ENCODE measurements at places on chromosomes 11 and 22.

- DNase-seq, result no peak
Observed at GRCh38 chr11:35414776-35415175, 4.6 kb downstream of the SLC1A2 start.

GRCh38 chr11:67355023-67355793, 1.9 kb upstream of the POLD4 start:
- DNase-seq, result no peak

- DNase-seq, result no peak
Observed at GRCh38 chr11:8863838-8864237, 47.2 kb upstream of the AKIP1 start.

DNA sequence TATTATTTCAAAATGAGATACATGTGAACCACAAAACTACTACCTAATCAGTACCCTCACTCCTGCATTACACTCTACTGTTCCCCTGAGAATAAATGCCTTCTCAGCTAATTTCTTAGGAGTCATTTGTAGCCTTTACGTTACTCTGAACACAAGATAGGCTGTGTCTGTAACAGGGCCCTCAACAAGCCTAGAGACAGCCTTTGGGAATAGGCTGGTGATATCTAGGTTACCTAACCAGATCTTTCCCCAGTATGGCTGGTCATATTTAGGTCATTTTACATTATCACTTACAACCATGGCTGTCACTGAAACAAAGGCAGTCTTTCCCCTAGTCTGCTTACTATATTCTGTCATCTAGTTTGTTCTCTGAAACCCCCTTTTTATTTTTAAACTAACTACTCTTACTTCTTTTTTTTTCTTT, 14.2 kb downstream of the ATM start:
- DNase-seq, result no peak

- peak; percentile 6 for DNase-seq
Observed at GRCh38 chr22:19524170-19525115, at the start of gene CLDN5. Gene CLDN5 (minus strand): TSS chr22:19524410. CDS start chr22:19524255, 155 bp downstream.

- DNase-seq, result peak; percentile 19
Observed at GRCh38 chr11:83007909-83008580, 63.7 kb downstream of the RAB30 start.

GRCh38 chr11:127693686-127694085, 693.1 kb upstream of the KIRREL3 start:
- no peak for DNase-seq

- DNase-seq, result no peak
Observed at GRCh38 chr11:124842305-124842704, 22.9 kb upstream of the ROBO3 start.

- no peak for DNase-seq
Observed at GRCh38 chr11:2294926-2295290, 6.8 kb downstream of the C11orf21 start.

GRCh38 chr11:79617561-79617960, 176.7 kb upstream of the TENM4 start:
- no peak for DNase-seq

DNA sequence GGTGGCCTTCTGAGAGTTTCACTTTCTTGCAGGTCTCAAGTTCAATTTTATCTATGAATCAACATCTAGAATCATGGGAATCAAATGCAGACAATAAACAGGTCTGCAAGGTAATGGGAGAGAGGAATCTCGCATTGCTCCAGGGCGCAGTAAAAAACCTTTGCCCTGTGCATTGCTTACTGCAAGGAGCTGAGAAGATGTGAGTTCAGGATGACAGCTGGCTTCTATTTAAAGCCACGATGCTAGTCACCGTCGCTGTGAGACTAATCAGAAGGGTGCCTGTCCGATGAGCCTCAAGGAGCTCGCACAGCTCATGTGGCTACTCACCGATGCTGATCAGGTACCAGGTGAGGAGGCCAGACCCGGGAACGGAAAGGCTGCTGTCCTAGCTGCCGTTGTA, 30.2 kb upstream of the APOA1 start:
- DNase-seq, result no peak

DNA sequence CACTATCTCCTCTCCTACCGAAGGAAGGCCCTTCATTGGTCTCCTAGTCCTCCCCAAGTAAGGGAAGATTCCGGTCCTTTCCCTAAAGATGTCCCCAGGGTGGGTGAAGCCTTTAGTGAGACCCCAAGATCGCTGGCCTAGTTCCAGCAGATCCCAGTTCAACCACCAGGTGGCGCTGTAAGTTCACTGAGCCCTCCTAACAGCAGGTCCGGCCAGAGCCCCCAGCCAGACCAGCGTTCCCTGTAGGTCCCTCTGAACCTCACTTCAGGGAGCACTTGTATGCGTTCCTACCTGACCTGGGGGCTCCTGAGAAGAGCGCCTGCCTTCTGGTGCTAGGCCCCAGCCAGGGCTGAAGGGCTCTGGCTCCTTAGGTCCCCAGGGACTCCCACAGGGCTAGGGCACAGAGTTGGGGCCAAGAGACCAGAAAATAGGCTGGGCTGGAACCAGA, 38.1 kb downstream of the LMO1 start:
- DNase-seq, result peak; percentile 88

- no peak for DNase-seq
Observed at GRCh38 chr11:97463891-97464290, 1074.1 kb downstream of the JRKL start.

GRCh38 chr22:27107824-27108223, 450.4 kb downstream of the MIAT start:
- no peak for DNase-seq

GRCh38 chr11:76615950-76616349, 54.6 kb downstream of the LRRC32 start:
- no peak for DNase-seq

- peak; percentile 83 for DNase-seq
Observed at GRCh38 chr11:32809313-32809712, 14.9 kb upstream of the CCDC73 start.

DNA sequence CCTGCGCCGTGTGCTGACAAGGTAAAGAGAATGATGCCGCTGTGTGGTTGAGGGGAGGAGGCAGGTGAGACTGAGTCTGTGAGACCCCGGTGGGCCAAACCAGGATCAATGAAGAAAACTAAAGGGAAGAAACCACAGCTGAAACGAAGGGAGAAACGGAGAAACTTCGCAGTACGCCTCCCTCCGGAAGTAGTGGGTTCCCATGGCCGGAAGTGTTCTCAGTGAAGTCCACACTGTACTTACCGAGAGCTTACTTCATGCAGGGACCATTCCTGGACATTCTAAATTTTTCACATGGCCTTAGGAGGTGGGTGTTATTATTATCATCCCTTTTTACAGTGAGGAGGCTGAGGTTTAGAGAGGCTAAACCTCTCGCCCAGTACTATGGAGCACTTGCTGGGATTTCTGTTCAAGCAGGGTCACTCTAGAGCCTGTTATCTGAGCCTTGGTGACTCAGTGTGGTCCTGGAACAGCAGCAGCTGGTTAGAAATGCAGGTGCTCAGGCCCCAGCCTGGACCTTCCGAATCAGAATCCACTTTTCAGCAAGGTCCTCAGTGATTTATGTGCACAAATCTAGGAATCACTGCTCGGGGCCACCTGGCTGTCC, 17.9 kb downstream of the CD5 start:
- no peak for DNase-seq

- DNase-seq, result no peak
Observed at GRCh38 chr11:103904324-103904667, 132.1 kb upstream of the DDI1 start.

DNA sequence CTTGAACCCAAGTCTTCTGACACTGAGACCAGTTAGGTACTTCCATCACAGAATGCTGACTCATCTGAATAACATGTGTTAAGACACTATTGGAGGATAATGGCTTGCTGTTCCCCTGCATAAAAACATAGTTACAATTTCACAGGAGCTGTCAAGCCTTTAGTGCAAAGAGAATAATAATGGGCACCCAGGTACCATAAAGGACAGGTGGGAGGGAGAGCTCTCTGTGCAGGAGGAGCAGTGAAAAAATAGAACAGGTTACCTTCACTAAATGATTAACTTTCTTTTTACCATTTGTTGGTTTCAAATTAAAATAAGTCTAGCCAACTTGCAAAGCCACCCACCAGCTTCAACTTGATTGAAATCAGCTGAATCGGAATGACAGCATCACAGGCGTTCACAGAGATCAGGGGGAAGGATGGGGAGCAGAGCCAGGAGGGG, 173.2 kb downstream of the DSCAML1 start:
- DNase-seq, result no peak

DNA sequence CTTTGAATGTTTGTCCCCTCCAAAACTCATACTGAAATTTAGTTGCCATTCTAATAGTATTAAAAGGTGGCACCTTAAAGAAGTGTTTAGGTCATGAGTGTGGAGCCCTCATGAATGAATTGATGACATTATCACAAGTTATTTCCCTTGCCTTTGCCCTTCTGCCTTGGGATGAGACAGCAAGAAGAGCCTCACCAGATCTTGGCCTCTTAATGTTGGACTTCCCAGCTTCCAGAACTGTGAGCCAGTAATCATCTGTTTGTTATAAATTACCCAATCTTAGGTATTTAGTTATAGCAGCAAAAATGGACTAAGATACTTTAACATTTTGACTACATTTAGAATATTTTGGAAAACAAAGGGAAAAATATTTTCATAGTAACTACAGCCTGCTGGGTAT, 371.0 kb downstream of the JRKL start:
- DNase-seq, result no peak

GRCh38 chr11:73114110-73114834, 27.8 kb downstream of the FCHSD2 start:
- DNase-seq, result no peak

- no peak for DNase-seq
Observed at GRCh38 chr11:111408789-111409727, 30.0 kb upstream of the POU2AF1 start.

Measured in HEK293T (cell line).